RPMI7951 (cell line): ENCODE measurements at places on chromosomes 13 and 19.

GRCh38 chr13:77185721-77186120 lies 141.2 kb downstream of the MYCBP2 start:
- no peak for DNase-seq

GRCh38 chr13:74623761-74624160 lies 489.6 kb upstream of the KLF12 start:
- DNase-seq, result no peak

DNA sequence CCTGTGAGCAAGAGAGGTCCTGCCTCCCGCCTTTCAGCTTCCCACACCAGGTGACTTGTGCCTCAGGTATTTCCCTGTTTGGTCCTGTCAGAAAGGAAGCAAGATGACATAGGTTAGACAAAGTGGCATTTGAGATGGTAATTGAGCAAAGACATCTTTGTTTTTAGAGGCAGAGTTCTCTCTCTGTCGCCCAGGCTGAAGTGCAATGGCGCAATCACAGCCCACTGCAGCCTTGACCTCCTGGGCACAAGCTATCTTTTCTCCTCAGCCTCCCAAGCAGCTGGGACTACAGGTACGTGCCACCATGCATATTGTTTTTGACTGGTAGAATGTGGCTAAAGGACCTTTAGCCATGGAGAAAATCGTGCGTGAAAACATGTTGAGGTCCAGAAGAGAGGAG lies 339.1 kb downstream of the FGF9 start:
- no peak for DNase-seq

DNA sequence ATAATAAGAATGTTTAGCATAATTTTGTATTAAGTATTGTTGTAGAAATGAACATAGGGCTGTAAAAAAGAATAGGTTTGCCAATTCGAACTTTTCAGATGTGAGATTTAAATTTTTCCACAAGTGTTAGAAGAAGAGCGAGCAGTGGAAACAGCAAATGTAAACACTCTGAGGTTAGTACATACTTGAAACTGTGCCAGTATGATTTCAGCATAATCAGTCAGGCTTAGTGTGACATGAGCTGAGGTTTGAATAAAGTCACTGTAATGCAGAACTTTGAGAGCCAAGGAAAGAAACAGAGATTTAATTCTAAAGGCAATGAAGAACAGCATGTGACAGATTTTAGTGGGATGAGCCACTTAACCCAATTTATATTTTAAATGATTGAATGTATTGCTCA lies 2166.4 kb downstream of the PCDH9 start:
- DNase-seq, result peak; percentile 1

DNA sequence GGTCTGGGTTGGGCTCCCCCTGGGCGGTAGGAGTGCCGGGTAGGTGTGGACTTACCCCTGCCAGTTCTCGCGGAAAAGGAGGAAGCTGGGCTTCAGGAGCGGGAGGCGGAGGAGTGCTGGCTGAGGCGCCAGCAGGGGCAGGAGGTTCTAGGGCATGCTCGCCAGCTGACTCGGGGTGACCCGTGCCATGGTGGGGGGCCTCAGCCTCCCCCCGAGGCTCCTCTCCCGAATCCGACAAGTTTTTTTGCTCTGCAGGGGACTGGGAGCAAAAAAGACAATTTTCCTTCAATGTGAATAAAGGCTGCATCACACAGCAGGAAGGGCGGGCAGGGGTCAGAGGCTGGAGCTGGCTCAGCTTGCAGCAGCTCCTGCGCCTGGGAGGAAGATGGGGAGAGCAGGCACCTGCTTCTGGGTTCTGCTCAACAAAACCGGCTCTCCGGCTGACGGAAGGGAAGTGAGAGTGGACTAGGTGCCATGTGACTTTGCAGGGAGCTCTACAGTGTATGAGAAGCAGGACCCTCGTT lies 26.5 kb downstream of the RANBP3 start:
- DNase-seq, result no peak
